ENCODE measurements at places on chromosomes 1 and 21. TPM values are rescaled to one million over a fixed set of nuclear protein-coding genes. Genes with fewer than 3 reads are reported as not detected.

The FRRS1 gene
- total RNA-seq, result 12.1 TPM

The S100B gene
- total RNA-seq, result 3.2 TPM

The TMEM52 gene
- total RNA-seq, result not detected

The SEMA4A gene
- total RNA-seq, result 22.7 TPM

The TEDDM1 gene
- not detected for total RNA-seq

The RUNX3 gene
- 9.0 TPM for total RNA-seq

The CNKSR1 gene
- total RNA-seq, result 29.9 TPM

The TTC22 gene
- total RNA-seq, result 6.6 TPM

The S100A5 gene
- total RNA-seq, result not detected

The INSRR gene
- not detected for total RNA-seq

The SUSD4 gene
- total RNA-seq, result 17.0 TPM

The ALPL gene
- 242 TPM for total RNA-seq

The NBPF10 gene
- 3.1 TPM for total RNA-seq

The C1QB gene
- total RNA-seq, result 702 TPM

The PCSK9 gene
- total RNA-seq, result 47.2 TPM

The ATP6V0B gene
- 192 TPM for total RNA-seq

The TPR gene
- 89.6 TPM for total RNA-seq

The TCHHL1 gene
- not detected for total RNA-seq

The CACHD1 gene
- total RNA-seq, result 49.6 TPM

The VSIG8 gene
- total RNA-seq, result 0.23 TPM

The TRIM17 gene
- 3.3 TPM for total RNA-seq

The S100A2 gene
- total RNA-seq, result 41.2 TPM

The GPR153 gene
- 8.0 TPM for total RNA-seq

The ARHGEF16 gene
- total RNA-seq, result 6.5 TPM

The AGT gene
- 1.7 TPM for total RNA-seq

The TPTE gene
- total RNA-seq, result not detected

The ATXN7L2 gene
- total RNA-seq, result 4.5 TPM

The SFT2D2 gene
- 70.3 TPM for total RNA-seq

The HP1BP3 gene
- 316 TPM for total RNA-seq

The ETV3L gene
- not detected for total RNA-seq

The MAP3K21 gene
- 7.7 TPM for total RNA-seq

The KLHDC7A gene
- 1.3 TPM for total RNA-seq

The FAM78B gene
- 1.4 TPM for total RNA-seq

The OPTC gene
- total RNA-seq, result not detected

The FCER1G gene
- total RNA-seq, result 169 TPM

The IL22RA1 gene
- 0.17 TPM for total RNA-seq

The AK5 gene
- total RNA-seq, result 0.15 TPM

The FMO4 gene
- 2.7 TPM for total RNA-seq

The LDLRAD2 gene
- 0.20 TPM for total RNA-seq

The ZBTB7B gene
- 41.9 TPM for total RNA-seq

The DDOST gene
- total RNA-seq, result 121 TPM

The ITLN2 gene
- total RNA-seq, result 13.8 TPM

The ACTN2 gene
- 6.6 TPM for total RNA-seq

The C1orf94 gene
- total RNA-seq, result not detected

The SESN2 gene
- total RNA-seq, result 3.3 TPM

The PTPRU gene
- total RNA-seq, result 22.6 TPM
